ENCODE measurements at places on chromosomes 12 and 14.

DNA sequence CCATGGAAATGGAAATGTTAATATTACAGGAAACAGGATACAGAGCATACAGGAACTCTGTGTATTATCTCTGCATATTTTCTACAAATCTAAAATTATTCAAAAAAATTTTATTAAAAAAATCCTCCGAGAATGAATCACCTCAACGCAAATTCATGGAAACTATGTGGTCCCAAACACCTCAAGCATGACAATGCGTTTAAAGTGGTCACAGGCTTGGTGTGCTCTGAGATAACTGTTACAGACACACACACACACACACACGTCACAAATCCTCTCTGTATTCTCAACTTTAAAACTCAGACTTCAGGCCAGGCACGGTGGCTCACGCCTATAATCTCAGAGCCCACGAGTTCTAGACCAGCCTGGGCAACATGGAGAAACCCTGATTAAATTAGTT lies 45.3 kb upstream of the MTERF2 start:
- DNase-seq, result no peak

GRCh38 chr12:2633825-2634200 lies 161.0 kb upstream of the FKBP4 start:
- no peak for DNase-seq

- no peak for DNase-seq
These were observed 122.2 kb downstream of the NCOR2 start for GRCh38 chr12:124445121-124445718.

GRCh38 chr14:96905825-96906224 lies 108.6 kb downstream of the VRK1 start:
- DNase-seq, result peak; percentile 8

All from CD4-positive, alpha-beta T cell treated with Interferon gamma for 1 hour (primary cell).